ENCODE measurements at places on chromosomes 4 and X.

DNA sequence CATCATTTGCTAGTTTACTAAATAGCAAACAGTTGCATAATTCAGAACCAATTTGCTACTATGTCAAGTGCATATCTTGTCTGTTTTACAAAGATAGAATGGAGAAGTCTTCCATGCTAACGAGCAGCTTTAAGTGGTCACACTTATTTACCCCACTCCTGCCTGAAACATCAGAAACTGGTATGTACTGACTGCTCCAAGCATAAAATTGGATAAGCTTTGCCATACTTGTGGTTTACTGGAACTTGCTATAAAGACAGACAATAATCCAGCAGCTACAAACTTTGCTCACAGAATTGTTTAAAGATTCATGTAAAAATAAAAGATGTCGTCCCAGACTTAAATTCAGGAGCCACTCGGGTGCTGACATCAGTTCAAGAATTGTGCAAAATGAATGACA lies 13.3 kb upstream of the CDKL2 start:
- no peak for DNase-seq

DNA sequence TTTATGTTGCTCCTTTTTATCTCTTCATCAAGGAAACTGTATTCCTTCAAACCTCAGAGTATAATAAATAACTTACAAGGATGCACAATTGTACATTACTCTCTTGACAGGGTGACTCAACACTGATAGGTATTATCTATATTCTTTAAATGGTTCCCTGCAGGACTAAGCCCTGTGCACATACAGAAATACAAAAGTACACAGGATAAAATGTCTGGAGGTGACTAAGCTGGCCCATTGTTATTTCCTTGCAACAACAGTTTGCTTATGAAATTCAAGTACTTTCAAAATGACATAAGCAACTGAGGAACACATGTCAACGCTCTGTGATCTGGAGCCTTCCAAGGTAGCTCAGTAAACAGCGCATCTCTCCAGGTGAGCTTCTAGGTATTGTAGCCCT lies 83.8 kb upstream of the RPL34 start:
- no peak for DNase-seq

GRCh38 chr4:76704133-76704881 lies 193.6 kb downstream of the SOWAHB start:
- DNase-seq, result no peak

GRCh38 chr4:118740869-118741268 lies 55.7 kb downstream of the METTL14 start:
- no peak for DNase-seq

- DNase-seq, result no peak
These were observed 831.7 kb upstream of the POU3F4 start for GRCh38 chrX:82676386-82676785.

- no peak for DNase-seq
These were observed 32.3 kb downstream of the BCOR start for GRCh38 chrX:40065296-40066046.

DNA sequence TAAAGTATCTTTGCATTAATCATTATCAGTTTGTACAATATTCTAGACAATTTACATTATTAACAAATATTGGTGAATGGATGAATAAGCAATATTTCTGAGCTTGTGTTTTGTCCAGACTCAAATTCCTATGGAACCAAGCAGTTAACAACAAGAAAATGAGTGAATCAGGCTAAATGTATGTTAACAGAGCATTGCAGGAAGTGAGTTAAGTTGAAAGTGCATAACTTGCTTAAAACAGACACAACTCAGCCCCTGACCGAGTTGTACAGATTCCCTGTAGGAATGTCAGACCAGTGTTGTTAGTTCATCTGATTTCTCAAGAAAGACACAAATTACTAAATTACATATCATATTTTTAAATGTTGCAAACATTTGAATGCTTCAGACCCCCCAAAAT lies 23.7 kb upstream of the CSN1S1 start:
- no peak for DNase-seq

DNA sequence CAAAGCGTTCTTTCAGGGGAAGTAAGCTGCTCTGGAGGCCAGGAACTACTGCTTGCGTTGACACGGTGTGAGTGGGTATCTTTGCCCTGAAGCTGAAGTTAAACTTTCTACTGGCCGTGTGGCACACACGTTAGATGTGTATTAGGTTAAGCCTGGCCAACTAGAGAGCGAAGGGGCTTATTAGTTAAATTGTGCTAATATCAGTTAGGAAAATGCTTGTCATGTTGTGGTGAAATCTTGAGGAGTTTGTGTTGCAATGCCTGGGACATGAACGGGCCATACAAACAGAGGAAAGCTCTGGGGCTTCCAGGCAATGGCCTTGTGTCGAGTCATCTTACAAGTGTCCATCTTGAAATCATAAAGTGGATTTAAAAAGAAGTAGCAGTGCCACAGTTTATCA lies 62.6 kb downstream of the NSUN7 start:
- DNase-seq, result no peak

- no peak for DNase-seq
These were observed 589.7 kb downstream of the SPRY1 start for GRCh38 chr4:123986268-123986798.
